GM23338 (cell line): ENCODE measurements at places on chromosomes 7 and 10. TPM values are rescaled to one million over a fixed set of nuclear protein-coding genes. Genes with fewer than 3 reads are reported as not detected.

DNA sequence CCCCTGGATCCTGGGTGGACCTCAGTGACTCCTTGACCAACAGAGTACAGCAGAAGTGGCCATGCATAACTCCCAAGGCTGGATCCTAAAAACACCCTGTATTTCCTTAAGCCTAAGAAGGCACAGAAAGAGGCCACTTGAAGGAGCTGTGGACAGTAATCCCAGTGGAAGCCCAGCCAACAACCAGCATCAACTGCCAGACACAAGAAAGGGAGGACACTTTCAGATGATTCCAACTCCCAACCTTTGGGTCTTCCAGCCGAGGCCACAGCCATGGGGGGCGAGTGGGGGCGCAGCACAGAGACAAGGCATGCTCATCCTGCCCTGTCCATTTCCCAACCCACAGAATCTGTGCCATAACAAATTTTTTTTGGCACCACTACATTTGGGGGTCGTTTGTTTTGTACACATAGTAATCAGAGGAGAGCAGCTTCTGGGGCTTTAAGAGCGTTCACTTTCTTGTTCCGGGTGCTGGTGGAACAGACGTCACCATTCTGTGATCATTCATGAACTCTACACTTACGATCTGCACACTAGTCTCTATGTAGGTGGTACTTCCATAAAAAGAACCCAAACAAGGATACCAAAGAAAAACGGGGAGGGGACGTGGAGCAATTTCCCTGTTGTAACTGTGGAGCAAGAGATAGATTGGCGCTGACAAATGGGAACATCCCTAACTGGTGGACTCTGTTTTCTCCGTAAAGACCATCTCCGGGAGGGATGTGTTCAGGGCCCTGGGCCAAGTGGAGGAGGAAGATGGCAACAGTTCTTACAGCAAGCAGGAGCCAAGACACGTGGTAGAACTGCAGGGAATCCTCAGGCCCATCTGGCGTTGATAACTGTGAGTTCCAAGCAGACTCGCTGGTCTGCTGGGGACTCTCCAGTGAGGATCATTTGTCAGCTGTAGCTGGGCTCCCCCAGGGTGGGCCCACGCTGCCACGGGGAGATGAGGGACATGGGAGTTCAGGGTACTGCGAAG, 6.0 kb upstream of the SLC29A3 start:
- DNase-seq, result no peak

GRCh38 chr7:78148166-78148894, 349.8 kb downstream of the PHTF2 start:
- no peak for DNase-seq

GRCh38 chr7:65981965-65982792, at the start of gene GUSB:
GUSB (minus strand) TSS chr7:65982213; CDS start chr7:65982183, 30 bp downstream.
- peak; percentile 97 for DNase-seq

- no peak for DNase-seq
Observed at GRCh38 chr7:7988706-7989105, 20.1 kb downstream of the GLCCI1 start.

DNA sequence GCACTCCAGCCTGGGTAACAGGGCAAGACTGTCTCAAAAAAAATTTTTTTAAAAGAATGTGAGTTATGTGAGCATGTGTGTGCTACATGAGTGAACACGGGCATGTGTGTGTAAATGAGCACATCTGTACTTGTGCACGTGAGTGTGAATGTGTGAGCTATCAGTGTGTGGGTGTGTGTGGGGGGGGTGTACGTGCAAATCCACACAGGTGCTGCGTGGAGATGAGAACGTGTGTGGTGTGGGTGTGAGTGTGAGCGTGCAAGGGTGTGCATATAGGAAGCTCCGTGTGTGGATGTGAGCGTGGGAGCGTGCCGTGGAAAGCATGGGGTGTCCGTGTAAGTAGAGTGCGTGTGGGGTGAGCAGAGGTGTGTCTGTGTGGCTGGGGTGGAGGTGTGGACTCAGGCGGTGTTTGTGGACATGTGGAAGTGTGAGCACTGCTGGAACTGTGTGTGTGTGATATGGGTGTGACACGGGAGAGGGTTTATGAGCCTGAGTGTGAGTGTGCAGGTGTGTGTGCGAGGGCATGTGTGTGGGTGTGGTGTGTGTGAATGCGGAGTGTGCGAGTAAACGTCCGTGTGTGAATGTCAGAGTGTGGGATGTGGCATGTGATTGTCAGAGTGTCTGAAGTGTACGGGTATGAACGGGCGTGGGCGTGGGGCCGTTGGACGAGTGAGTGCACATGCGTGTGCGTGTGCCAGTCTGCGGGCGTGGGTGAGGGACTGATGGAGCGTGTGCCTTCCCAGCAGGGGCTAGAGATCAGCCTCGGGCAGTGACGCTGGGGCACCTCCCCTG, 45.9 kb upstream of the TNRC18 start:
- no peak for DNase-seq

GRCh38 chr10:37566332-37566731, 291.1 kb downstream of the ZNF248 start:
- no peak for DNase-seq

DNA sequence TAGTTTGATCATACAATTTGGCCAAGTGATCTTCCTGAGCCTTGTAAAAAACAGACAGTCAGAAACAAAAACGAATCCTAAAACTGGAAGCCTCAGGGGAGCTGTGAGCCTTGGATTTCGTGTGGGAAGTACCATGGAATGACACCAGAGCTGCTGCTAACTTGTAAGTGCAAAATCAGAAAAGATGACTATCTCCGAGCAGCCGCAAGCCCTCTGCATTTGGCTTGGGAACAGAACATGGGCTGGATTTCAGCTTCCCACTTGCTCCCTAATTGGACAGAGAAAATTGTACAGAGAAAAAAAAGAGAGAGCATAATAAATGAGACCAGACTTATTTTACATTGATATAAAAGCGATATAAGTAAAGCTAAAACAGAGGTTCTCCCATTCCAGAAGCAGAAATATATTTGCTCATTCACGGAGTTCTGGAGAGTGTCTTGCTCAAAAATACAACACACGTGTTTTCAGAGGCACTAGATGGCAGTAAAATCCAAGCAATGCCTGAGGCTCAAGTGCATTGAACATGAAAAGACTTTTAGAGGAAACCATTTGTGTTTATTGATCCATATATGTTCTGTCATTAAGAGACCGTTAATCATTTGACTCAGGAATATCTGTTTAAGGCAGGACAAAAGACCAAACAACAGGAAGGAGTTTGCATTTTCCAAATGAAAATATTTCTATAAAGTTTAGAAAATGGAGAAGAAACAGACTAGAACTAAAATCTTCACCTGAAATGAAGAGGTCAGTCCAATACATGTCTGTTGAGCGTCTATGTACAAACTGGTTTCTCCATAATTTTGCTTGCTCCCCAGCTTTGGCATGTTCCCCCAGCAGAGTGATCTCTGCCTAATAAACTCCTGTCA, 78.3 kb upstream of the SLC26A5 start:
- peak; percentile 49 for DNase-seq

DNA sequence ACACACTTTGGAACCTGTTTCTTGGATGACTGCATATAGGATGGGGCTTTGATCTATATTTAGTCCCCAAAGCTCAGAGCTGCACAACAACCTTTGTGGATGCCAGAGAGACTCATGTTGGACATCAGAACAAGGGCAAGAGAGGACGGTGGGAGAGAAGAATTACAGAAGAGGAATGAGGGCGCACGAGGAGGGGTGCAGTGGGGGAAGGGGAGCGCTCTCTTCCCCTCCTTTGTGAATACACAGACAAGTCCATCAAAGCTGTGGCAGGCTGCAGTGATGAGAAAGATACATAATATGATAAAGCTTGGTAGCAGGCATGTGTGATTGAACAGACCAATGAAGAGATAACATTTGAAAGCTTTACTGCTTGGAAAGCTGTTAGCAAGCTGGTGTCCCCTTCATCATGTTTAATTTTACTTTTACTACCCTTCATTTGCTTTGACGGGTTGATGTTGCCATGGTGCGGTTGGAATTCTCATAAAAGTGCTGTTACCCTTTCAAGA, 857.8 kb downstream of the KCNMA1 start:
- DNase-seq, result peak; percentile 5

- DNase-seq, result no peak
Observed at GRCh38 chr7:4806983-4807597, 31.7 kb downstream of the AP5Z1 start.

- no peak for DNase-seq
Observed at GRCh38 chr7:134885967-134886352, 100.3 kb upstream of the AGBL3 start.

DNA sequence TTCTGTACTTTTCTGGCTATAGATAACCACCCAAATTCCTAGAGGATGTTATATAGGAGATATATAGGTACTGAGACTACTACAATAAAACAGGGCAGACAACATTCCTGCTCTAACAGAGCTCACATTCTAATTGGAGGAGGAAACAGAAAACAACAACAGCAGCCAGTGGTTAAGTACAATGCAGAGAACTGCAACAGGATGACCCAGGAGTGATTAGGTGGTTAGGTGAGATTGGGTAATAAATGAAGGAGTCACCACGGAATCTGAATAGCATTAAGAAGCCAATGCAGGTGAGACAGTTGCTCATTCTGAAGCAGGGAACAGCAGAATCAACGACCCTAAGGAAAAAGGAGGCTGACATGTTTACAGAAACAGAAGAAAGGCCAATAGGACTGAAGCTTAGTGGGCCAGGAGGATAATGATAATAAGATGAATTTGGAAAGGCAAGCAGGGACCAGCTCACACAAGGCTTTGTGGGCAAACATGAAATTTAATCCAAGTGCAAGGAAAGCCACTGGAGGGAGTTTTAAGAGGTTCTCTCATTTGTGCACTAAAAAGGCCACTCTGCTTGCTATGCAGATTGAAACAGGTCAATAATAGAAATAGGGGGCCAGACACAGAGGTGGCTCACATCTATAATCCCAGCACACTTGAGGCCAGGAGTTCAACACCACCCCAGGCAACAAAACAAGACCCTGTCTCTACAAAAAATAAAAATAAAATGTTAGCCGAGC, 16.9 kb upstream of the REEP3 start:
- DNase-seq, result peak; percentile 83

- DNase-seq, result no peak
Observed at GRCh38 chr10:49253340-49253906, 45.5 kb upstream of the C10orf71 start.

DNA sequence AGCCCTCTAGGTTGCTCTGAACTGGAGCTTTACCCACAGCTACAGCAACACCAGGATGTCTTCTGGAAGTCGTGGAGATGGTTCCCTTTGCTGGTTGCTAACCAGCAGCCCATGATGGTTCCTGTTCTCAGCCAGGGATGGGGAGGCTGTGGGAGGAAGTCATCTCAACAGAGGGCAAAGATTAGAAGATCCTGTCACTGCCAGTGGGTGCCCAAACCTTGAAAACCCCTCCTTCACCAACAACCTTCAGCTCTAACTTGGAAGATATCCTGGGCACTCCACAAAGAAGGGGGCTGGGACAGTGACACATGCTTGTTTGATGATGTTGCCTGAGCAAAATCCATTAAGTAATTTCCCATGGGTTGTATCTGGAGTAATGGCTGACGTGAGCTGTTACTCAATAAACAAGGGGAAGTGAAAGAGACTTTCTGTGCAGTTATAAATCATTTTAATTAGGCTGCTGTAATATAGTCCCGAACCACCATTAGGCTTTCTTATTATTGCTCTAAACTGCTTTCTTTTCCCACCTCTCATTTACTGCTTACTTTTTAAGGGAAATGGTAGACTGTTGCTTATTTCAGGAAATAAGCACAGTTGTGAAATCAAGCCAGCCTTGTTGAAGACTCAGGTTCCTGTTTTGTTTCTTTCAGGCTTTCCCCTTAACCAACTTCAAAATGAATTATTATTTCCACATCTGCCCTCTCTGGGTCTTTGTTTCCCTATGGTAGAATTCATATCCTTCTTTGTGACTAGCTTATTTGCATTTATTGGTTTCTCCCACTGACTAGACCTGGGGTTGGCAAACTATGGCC, 124.8 kb downstream of the PPP1R17 start:
- no peak for DNase-seq

- DNase-seq, result no peak
Observed at GRCh38 chr10:80681142-80681541, 143.4 kb downstream of the SH2D4B start.

GRCh38 chr10:71369602-71370001, 27.1 kb upstream of the CDH23 start:
- no peak for DNase-seq

DNA sequence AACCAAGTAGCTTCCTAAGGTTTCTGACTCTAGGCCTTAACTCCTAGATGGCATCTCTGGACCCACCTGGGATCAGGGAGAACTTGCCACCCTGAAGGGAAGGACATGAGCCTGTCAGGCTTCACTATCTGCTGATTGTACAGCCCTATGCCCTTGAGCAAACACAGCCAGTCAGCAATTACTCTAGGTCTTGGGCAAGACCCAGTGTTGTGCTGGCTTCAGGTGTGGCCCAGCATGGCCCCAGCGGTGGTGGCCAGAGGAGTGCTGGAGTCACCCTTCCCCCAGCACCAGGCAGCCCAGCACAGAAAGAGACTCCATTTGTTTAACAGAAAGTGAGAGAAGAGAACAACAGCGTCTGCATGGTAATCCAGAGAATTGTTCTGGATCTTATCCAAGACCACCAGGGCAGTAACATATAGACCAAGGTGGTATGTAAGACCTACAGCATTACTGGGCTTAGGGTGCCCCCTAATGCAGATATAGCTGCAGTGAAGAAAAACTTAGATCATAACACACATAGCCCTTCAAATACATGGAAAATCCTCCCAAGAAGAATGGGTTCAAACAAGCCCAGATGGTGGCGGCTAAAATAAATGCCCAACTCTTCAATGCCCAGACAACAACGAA, 207.7 kb downstream of the MAGI2 start:
- peak; percentile 47 for DNase-seq

DNA sequence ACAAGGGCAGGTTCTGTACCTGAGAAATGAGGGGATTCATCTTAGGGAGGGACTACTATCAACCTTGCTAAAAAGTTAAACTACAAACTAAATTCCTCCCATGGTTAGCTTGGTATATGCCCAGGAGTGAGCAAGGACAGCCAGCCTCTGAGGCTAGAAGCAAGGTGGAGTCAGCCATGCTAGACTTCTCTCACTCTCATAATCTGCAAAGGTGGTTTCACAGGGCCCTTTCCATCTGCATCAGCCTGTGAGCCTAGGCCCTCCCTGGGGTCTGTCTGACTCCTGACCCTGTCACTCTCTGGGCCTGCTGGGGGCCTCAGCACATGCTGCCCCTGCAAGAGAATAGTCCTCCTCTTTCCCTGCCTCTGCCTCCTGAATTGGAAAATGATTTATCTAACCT, 66.1 kb downstream of the ABCA13 start:
- no peak for DNase-seq

GRCh38 chr7:107694386-107694785, 33.8 kb downstream of the SLC26A4 start:
- DNase-seq, result no peak

- DNase-seq, result no peak
Observed at GRCh38 chr10:124675824-124676223, 68.4 kb downstream of the FAM53B start.

- DNase-seq, result no peak
Observed at GRCh38 chr10:60235001-60235400, 154.7 kb downstream of the ANK3 start.

CCL24 gene
- polyA plus RNA-seq, result not detected in 2 replicates

ZNF746 gene
- polyA plus RNA-seq, result 10.0 and 12.9 TPM in 2 replicates

CDK1 gene
- polyA plus RNA-seq, result 148 and 165 TPM in 2 replicates

DYDC2 gene
- polyA plus RNA-seq, result 9.0 and 10.3 TPM in 2 replicates

ZNF511 gene
- 104 and 114 TPM in 2 replicates for polyA plus RNA-seq

SPAM1 gene
- not detected in 2 replicates for polyA plus RNA-seq

GCK gene
- 6.1 and 7.7 TPM in 2 replicates for polyA plus RNA-seq

OR13A1 gene
- polyA plus RNA-seq, result 0.09 and 0.21 TPM in 2 replicates

APBB1IP gene
- polyA plus RNA-seq, result 0.07 and 0.16 TPM in 2 replicates

SLC13A4 gene
- 2.3 TPM in 2 replicates for polyA plus RNA-seq

FAM171A1 gene
- 11.3 and 11.8 TPM in 2 replicates for polyA plus RNA-seq

TCERG1L gene
- polyA plus RNA-seq, result 3.6 and 3.9 TPM in 2 replicates
